ENCODE measurements at places on chromosomes 16 and 17.

DNA sequence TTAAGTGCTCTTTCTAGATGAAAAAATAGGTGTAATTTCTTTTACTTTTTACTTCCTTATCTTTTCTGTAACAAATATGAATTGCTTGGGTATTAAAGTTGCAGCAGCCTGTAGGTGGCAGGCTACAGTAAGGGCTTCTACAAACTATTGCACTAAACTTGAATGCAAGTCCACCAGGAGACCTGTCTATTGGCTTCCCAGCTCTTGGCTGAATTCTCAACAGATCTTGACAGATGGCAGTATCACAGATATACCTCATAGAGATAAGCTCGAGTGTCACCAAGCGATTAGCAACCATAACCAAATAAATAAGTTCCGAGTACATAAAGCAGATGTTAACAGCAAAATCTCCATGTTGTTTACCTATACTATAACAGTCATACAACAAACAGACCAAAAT, 5.9 kb downstream of the BBS2 start:
- DNase-seq = no peak

- no peak for DNase-seq
These were observed 22.6 kb downstream of the SMPD3 start for GRCh38 chr16:68425498-68426346.

DNA sequence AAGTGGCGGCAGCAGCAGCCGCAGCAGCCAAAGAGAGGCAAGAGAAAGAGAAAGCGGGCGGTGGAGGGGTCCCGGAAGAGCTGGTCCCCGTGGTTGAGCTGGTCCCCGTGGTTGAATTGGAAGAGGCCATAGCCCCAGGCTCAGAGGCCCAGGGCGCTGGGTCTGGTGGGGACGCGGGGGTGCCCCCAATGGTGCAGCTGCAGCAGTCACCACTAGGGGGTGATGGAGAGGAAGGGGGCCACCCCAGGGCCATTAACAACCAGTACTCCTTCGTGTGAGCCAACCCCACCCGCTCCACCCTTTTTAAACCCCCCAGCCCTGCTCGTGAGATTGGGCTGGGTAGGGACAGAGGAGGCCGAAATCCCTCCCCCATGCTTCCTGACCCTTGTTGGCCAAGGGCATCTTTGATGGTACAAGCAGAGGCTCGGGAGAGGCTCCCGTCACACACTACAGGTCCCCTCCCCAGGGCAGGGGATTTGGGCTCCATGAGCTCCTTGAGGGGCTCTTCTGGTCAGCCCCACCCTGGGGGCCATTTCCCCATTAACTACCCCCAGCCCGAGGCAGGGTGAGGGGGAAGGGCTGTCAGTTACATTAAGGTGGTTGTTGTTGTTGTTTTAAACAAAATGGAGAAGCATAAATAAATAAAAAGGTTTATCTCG, 4.6 kb upstream of the ATP2A1 start:
- DNase-seq = no peak

DNA sequence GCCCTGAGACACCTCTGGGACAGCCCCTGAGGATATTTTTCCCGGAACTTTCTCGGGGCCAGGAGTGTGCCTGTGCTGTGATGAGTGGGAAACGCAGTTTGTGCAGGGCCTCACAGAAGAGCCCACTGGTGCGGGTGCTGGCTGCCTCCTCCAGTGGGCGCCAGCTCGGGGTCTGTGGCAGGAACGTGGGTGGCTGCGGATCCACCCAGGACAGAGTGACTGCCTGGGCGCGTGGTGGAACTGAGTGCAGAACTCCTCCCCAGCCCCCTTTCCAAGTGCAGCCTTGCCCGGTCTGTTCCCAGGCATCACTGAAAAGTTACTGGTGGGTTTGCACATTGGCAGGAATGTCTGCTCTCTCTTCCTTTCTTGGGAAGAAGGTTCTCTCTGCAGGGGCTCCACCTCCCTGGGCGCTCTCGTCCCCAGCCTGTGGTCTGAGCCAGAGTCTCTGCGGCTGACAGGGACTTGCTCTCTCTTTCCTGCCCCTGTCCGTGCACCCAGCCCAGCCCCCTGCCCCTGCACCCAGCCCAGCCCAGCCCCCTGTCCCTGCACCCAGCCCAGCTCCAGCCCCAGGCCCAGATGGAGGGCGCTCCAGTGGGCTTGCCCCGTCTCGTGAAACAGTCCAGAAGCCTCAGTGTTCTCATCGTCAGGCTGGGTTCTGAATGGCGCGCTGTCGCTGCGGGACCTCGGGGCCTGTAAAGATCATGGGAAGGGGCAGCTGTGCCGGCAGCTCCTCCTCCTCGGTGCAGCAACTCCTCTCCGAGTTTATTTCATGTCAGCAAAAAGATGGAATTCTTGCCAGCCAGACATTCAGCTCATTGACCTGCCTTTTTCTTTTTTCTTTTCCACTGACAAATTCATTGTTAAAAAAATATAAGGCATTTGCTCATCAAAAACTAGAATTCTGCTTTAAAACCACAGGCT, 117.5 kb downstream of the BANP start:
- DNase-seq = no peak

DNA sequence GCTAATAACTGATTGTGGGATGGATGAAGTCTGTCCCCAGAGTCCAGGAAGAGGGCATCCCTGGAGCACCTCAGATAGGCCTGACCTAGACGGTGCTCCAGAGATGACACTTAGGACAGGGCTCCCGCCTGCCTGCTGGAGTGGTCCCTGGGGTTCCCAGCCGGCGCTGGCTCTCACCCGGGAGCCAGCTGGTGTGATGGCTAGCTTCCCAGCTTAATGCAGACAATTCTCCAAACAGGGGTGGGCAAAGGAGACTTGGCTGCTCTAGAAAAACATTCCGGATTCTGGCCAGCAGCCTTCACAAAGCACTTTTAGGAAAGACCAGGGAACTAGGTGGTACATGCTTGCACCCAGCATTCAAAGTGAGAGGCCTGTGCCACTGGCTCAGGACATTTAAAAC, 18.6 kb downstream of the ACE start:
- DNase-seq = no peak

DNA sequence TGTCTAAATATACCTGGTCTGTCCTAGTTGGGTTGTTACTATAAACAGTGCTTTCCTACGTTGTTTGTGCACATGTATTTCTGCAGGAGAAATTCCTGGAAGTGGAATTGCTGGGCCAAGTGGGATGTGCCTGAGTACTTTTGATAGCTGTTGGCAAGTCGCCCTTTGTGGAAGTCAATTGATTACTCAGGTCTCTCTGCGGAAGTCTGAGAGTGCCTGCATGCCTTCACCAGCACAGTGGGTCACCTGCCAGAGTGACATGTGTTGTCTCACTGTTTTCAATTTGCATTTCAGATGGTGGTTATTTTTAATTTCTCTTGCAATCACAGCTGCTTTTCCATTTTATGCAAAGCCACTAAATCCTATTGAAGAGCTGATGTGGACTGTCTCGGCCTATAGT, 2.3 kb upstream of the MVD start:
- no peak for DNase-seq

DNA sequence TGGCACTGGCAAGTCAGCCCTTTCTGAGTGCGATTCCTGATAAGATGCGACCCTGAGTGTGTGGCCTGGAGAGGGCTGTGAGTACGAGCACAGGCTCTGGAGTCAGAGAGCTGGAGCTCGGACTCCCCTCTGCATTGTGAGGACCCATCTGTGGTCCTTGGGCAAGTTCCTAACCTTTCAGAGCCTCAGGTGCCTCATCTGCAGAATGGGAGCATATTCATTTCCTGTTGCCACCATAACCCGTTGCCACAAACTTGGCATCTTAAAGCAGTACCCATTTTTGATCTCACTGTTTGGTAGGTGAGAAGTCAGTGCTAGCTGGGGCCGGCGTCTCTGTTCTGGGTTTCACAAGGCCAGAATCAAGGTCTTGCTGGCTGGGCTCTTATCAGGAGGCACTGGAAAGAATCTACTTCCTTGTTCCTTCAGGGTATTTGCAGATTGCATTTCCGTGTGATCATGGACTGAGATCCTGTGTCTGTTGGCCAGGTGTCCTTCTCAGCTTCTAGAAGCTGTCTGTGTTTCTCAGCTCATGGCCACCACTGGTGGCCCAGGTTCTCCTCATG, 20.2 kb downstream of the KNOP1 start:
- no peak for DNase-seq

GRCh38 chr16:89564476-89565255, 4.2 kb downstream of the RPL13 start:
- DNase-seq = no peak

- no peak for DNase-seq
These were observed 37.7 kb downstream of the LDHD start for GRCh38 chr16:75078886-75079285.

- DNase-seq = no peak
These were observed 519.5 kb upstream of the SALL1 start for GRCh38 chr16:51670527-51670926.

DNA sequence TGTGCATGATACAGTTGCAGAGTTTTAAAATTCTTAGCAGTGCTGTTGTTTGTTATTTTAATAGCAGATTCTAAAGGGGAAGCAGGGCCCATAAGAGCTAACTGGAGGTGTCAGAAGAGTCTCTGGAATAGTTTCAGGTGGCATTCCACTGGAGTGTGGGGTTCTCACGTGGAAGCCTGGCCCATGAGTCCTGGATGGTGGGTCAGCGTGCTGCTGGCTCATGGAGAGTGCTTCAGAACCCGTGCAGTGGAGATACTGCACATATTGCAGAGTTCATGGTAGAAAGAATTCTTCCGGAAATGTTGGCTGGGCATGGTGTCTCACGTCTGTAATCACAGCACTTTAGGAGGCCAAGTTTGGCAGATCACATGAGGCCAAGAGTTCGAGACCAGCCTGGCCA, 43.9 kb downstream of the B9D1 start:
- no peak for DNase-seq

- no peak for DNase-seq
These were observed 109.0 kb downstream of the SYCE1L start for GRCh38 chr16:77308163-77308561.

DNA sequence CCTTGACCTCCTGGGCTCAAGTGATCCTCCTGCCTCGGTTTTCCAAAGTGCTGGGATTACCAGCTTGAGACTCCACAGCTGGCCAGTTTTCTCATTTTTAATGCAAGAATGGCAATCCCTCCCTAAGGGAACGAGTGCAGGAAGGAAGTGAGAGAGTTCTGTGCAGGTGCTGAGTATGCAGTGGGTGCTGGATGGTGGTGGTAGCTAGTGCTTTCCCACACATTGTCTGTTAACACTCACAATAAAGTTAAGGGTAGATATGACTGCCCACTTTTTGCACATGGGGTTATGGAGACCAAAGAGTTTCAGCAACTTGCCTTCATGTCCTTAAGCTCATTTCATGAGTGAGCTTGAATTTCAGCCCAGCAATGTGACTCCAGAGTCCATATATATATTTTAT, 18.5 kb downstream of the RGS9 start:
- DNase-seq = no peak

- no peak for DNase-seq
These were observed 7.4 kb downstream of the PRCD start for GRCh38 chr17:76547183-76547641.

- DNase-seq = no peak
These were observed 6.7 kb downstream of the MNT start for GRCh38 chr17:2393954-2394749.

GRCh38 chr17:68383443-68384321, 73.6 kb downstream of the WIPI1 start:
- DNase-seq = no peak

GRCh38 chr17:56918916-56919315, 5.1 kb upstream of the TRIM25 start:
- DNase-seq = no peak

GRCh38 chr17:29240968-29241963, 5.4 kb upstream of the CRYBA1 start:
- DNase-seq = no peak

DNA sequence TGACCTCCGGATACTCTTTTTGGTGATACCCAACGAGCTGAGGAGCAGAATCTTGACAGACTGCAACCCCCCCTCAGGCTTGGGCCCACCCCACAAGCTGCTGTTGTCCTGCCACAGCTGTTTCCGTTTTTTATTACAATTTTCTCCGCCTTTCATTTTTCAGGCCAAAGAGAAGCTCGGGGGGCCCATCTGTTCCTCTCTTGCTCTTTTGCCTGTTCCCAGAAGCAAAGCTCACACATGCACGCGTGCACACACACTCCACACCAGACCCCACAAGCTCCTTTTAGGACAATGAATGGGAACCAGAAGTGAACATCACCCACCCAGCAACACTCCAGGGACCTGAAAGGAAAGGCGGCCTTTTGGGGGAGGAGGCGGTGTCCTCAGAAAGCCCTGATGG, 16.3 kb downstream of the SOX9 start:
- no peak for DNase-seq

DNA sequence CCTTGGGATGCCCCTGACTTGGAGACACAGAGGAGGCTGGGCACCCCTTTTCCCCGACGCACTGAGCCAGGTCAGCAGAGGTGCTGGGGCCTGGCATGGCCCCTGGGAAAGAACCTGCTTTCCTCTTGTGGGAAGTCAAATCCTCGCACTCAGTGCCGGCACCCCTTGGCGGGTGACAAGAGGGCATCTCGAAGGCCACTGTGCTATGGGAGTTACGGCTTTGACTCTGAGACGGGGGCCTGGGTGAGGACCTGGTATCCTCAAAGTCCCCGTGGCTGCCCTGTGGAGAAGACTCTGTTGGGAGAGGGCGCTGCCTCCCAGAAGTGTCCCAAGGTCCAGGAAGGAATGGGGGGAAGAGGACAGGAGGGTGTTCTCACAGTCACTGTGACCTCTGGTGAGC, 117.0 kb downstream of the METRNL start:
- DNase-seq = no peak

DNA sequence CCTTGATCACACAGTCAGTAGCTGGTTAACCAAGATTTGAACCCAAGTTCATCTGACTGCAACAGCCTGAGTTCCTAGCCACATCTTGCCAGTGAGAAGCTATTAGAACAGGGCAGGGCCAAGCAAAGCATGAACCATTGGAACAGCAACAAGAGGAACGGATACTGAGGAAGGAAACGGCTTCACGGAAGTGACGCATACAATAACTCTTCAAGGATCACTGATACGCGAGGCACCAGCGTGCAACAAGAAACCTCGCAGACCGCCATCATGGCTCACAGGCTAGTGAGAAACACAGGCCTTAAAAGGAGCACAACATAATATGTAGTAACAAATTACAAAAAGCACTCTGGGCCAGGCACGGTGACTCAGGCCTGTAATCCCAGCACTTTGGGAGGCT, 114.9 kb downstream of the CDYL2 start:
- DNase-seq = no peak

DNA sequence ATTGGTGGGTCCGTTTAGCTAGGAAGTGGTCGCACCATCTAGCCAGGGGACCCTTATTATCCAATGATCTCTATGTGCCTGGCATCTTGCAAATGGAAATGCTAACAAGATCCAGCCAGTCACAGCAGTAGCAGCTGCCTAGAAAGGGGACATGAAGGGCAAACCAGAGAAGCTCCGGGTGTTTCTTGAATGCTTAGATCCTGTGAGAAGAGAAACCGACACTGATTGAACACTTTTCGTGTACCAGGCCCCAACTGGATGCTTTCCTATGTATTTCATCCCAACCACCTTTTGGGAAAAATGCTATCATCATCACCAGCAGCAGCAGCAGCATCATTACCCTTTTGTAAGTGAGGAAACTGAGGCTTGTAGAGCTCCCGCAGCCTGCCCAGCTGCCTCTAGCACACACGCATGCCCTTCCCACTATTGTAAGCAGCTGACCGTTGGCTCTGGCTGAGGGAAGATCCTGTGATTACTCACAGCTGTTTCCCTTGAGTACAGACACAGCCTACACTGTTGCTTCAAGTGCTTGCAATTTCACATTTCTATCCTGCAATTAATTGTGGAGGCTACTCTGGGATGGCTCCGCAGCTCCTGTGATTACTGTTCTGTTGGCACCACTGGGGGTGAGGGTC, 180.7 kb upstream of the CACNG5 start:
- DNase-seq = no peak
